ENCODE measurements at places on chromosomes 13 and 19.

DNA sequence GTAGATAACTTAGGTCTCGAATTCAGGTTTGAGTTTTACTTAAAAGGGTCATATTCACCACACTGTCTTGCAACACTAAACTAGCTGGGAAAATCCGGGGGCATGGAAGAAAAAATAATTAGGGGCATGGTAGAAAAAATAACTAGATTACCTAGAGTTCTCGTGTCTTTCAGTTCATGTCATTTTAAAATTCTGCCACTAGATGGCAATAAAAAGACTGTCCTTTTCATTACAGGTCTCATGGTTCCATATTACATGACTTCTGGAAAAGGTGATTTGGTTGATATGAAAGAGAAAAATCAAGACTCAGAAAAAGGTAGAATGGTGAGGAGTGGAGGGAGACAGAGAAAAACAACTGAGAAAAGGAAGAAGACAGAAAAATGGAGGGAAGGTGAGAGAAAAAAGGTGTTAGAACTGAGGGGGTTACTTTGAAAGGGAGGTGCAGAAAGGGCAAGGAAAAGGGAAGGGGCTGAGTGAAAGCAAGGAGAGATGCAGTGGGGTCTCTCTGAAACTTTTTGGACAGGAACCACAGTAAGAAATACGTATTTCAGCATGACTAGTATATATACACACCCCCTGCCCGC lies 299.0 kb downstream of the KLF12 start:
- DNase-seq: no peak

GRCh38 chr13:108350579-108350978 lies 81.1 kb downstream of the TNFSF13B start:
- no peak for DNase-seq

DNA sequence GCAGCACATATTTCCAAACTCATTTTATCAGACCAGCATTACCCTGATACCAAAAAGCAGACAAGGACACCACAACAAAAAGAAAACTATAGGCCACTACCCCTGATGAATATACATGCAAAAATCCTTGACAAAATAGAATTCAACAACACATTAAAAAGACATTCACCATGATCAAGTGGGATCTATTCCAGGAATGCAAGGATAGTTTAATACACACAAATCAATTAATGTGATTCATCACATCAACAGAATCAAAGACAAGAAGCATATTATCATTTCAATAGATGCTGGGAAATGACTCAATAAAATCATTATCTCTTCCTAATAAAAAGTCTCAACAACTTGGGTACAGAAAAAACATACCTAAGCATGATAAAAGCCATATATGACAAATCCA lies 11.2 kb downstream of the ZNF347 start:
- no peak for DNase-seq

GRCh38 chr19:51020988-51021651 lies 1.6 kb upstream of the KLK10 start:
- no peak for DNase-seq

DNA sequence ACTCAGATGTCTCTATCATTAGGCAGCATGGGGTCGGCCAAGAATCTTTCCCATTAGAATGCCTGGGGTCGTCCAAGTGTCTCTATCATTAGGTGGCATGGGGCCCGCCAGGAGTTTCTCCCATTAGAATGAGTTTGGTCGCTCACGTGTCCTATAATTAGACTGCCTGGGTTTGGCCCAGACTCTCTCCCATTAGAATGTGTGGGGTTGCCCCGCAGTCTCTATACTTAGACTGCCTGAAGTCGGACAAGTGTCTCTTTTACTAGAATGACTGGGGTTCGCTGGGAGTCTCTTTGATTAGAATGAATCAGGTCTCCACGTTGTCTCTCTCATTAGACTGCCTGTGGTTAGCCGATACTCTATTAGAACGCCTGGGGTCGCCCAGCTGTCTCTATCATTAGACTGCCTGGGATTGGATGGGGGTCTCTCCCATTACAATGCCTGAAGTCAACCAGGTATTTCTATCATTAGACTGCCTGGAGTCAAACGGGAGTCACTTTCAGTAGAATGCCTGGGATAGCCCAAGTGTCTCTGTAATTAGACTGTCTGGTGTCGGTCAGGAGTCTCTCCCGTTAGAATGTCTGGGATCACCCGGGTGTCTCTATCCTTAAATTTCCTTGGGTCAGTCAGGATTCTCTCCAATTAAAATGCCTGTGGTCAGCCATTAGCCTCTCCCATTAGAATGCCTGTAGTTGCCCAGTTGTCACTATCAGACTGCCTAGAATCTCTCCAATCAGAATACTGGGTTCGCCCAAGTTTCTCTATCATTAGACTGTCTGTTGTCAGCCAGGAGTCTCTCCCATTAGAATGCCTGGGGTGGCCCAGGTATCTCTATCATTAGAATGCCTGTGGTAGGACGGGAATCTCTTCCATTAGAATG lies 1454.1 kb downstream of the UQCRFS1 start:
- no peak for DNase-seq

DNA sequence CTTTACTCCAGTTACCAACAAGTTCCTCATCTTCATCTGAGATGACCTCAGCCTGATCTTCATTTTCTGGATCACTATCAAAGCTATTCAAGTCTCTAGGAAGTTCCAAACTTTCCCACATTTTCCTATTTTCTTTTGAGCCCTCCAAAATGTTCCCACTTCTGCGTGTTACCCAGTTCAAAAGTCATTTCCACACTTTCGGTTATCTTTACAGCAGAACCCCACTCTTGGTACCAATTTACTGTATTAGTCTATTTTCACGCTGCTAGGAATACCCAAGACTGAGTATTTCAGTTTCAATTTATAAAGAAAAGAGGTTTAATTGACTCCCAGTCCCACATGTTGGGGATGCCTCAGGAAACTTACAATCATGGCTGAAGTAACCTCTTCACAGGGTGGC lies 274.3 kb downstream of the FGF9 start:
- no peak for DNase-seq

DNA sequence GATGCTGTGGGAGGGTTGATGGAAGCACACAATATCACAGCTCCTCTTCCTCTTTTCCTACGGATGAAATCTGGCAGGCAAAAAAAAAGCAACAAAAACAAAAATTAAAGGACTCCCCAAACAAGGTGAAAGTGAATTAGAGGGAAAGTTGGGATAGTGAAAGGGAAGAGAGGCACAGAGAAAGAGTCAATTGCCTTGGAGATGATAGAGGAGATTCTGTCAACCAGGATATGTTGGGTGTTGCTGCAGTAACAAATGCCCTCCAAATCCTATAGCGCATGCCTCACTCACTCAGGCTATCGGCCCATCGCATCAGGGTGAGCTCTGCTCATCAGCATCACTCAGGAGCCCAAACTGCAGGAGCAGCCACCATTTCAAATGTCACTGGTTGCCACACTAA lies 119.1 kb downstream of the DLEU7 start:
- no peak for DNase-seq

GRCh38 chr19:974564-975257 lies 9.4 kb upstream of the WDR18 start:
- no peak for DNase-seq

DNA sequence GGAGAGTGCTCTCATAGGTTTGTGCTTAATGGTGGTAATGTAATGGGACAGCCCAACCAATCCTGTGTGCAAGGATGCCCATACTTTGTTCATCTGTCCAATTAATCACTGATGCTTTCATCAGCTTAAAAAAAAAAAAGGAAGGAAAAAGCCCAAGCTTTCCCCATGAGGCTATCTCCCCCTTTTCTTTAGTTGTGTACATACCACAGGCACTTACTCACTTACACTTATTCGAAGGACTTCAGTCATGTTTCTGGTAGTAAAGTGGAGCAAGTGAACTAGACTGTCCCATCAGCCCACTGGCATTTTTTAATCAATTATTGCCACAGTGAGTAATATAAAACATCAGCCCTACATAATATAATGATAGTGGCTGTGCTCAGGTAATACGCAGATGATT lies 183.5 kb upstream of the UFM1 start:
- DNase-seq: no peak

DNA sequence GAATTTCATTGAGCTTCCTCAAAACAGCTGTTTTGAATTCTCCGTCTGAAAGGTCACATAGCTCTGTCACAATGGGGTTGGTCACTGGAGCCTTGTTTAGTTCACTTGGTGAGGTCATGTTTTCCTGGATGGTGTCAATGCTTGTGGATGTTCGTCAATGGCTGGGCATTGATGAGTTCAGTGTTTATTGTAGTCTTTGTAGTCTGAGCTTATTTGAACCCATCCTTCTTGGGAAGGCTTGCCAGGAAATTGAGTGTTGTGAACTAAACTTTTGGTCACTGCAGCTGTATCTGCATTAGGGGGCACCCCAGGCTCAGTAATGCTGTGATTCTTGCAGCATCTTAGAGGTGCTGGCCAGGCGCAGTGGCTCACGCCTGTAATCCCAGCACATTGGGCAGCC lies 22.0 kb downstream of the BLOC1S3 start:
- no peak for DNase-seq

GRCh38 chr13:66397133-66397532 lies 833.0 kb downstream of the PCDH9 start:
- DNase-seq: no peak

DNA sequence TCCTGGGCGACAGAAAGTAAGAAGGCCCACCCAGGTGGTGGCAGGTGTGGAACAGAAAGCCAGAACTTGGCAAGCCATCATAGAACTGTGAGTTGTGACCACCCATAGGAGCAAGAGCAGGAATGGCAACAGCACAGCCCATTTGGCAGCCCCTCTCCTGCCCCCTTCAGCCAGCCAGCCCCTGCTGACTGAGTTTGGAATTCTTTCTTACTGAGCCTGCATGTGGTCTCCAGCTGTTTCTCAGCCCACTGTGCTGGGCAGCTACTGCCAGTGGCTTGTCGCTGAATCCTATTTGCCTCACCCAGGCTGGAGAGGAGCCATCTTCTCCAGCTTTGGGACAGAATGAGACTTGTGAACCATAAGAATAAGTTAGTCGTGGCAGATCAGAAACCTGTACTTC lies 28.3 kb downstream of the CNMD start:
- DNase-seq: no peak

- DNase-seq: no peak
Observed at GRCh38 chr13:26531742-26532141, 25.7 kb upstream of the WASF3 start.

GRCh38 chr13:79491715-79492114 lies 10.8 kb downstream of the NDFIP2 start:
- no peak for DNase-seq

DNA sequence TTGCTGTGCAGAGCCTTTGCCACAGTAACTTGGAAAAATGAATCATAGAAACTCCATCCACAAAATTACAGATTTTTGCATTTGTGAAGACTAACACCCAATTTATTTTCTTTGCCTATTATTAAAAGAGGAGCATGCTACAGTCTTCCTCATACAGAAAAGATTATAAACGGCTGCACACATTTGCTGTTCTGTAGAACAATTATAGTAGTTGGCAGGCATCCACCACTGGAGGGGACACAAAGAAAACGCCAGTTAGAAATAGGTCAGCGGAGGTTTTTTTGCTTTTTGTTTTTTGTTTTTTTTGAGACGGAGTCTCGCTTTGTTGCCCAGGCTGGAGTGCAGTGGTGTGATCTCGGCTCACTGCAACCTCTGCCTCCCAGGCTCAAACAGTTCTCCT lies 51.6 kb downstream of the SACS start:
- DNase-seq: no peak

DNA sequence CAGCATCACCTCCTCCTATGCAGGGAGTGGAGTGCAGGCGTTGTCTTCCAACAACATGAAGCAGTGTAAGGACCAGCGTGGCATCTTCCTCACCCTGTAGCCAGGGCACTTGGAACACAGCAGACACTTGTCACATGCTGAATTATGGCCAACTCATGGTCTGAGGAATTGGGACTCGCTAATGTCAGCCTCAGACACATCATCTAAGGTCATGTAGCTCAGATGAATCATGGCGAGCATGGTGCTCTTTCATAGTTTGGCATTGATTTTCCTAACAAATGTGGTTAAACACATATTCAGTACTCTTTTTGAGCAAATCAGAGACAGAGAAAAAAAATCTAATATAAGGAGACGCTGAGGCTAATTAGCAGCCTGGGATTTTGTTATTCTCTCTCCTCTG lies 99.6 kb upstream of the SGCG start:
- DNase-seq: no peak

DNA sequence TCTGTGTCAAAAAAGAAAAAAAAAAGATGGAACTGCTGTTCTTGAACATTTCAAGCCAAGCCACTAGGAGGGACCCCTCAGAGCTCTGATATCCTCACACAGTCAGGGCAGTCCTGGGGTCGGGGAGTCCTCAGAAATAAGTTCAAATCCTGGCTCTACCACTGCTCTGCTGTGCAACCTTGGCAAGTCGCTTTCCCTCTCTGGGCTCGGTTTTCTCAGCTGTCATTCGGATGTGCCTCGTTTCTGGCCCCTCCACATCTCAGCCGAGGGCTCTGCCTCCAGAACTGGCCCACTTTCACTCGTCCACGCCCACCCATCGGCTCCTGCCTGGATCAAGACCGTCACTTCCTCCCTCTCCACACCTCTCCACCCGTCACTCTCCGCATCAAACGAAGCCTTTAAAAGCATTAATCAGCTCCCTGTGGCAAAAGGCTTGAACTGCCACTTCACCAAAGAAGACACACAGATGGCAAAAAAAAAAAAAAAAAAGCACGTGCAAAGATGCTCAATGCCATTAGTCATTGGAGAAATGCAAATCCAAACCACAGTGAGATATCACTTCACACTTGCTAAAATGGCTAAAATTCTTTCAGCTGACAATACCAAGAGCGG lies 7.4 kb upstream of the ZNRF4 start:
- DNase-seq: no peak

GRCh38 chr13:91278888-91279287 lies 68.6 kb upstream of the MIR17HG start:
- DNase-seq: no peak

DNA sequence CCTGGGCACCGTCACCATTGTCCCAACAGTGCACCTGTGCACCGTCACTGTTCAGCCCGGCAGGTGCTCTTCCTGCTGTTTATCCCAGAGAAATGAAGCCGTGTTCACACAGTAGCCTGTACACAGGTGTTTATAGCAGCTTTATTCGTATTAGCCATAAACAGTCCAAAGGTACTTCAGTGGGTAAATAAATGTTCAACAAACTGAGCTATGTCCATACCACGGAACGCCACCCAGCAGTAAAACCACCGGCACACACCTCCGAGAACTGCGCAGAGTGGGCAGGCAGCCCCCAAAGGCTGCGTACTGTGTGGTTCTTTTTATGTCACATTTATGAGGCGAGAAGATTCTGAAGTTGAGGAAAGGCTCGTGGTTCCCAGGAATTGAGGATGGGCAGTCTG lies 44.9 kb upstream of the DCUN1D2 start:
- DNase-seq: no peak

DNA sequence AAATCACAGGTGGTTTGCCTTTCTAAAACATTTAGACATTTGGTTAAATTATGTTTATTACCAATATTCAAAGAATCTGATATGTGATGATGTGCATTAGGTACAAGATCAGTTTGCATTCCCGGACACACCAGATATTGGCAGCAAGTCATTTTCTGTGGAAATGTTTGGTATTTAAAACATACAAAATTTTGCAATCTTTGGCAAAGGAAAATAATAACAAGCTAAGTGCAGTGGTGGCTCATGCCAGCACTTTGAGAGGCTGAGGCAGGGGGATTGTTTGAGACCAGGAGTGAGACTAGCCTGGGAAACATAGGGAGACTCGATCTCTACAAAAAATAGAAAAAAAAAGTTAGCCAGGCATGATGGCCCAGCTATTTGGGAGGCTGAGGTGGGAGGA lies 29.1 kb upstream of the TSC22D1 start:
- no peak for DNase-seq

GRCh38 chr19:944663-945241 lies 18.9 kb downstream of the ARID3A start:
- DNase-seq: no peak

- DNase-seq: no peak
Observed at GRCh38 chr19:46896076-46896794, 35.4 kb downstream of the ARHGAP35 start.
